ENCODE measurements at places on chromosomes 11 and 22.

DNA sequence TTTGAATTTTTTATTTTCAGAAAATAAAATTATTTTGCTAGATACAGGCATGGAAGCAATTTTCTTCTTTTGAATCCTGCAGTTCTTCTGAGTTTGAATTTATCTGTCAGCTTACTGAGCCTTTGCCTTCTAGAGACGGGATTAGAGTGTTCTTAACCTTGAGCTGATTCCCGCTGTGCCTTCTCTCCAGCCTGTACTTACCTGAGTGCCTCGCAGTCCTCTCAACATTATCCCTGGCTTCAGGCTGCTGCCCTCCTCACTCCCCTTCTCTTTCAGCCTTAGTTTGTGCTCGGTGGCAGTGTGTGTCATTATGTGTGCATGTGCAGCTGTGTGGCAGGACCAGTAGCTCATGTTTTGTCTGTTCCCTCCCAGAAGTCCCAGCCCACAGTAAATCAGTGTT lies 24.3 kb downstream of the OSBP2 start:
- no peak for DNase-seq

- no peak for DNase-seq
These were observed 16.4 kb upstream of the GRAMD1B start for GRCh38 chr11:123413636-123414035.

GRCh38 chr11:78539506-78539905 lies 35.2 kb downstream of the NARS2 start:
- DNase-seq: no peak

DNA sequence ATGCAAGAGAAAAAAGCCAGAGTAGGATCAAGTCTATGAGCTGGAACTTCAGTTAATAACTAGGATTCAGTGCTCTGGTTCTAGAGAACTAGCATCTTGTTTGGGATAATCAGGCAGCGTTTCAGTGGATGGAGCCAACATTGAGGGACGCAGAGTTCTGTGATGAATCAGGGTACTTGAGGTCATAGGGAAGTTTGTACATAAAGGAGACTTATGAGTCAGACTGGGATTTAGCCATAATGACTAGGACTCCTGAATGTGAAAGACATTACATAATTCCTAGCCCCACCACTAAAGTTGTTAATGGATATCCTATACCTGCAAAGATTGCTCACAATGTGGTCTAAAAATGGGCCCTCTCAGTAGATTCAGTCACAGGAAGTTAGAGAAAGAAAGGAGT lies 6.8 kb downstream of the SLN start:
- no peak for DNase-seq

GRCh38 chr11:23974051-23974450 lies 522.8 kb upstream of the LUZP2 start:
- DNase-seq: no peak

DNA sequence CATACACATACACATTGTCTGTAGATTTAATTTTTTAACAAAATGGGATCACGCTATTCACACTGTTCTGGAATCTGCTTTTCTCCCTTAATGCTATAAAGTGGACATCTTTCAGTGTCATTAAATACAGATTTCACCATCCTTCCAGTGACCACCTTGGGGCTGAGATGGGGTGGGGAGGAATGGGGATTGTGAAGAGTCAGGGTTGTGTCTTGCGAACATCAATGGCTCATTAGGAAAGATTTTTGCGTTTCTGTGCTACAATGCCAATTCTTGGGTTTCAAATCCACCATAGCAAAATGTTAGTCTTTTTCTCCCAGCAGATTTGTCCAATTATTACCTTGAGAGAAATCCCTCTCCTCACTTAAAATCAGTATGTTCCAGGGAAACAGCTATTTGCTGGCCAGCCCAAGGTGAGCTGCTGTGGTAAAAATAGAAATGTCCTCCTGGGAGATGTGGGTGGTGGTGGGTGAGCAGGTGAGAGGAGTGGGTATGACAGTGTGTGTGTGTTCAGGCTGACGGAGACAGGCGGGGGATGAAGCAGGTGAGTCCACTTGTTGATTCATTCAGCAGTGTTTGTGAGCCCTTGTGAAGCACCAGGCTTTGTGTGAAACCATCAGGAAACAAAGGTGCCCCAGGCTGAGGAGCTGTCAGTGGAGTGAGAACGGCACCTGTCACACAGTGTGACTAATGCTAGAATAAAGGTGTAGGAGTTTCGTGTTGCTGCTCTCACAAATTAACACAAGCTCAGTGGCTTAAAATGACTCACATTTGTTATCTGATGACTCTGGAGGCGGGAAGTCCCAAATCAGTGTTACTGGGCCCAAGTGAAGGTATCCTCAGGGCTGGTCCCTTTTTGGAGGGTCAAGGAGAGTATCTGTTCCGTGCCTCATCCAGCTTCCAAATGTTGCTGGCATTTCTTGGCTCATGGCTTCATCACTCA lies 1.7 kb upstream of the CBX6 start:
- DNase-seq: peak; percentile 75

- no peak for DNase-seq
These were observed 17.4 kb upstream of the CSNK2A3 start for GRCh38 chr11:11370255-11370961.

GRCh38 chr22:46626911-46627805 lies 7.0 kb downstream of the GRAMD4 start:
- DNase-seq: no peak

GRCh38 chr11:39804271-39804670 lies 1655.2 kb downstream of the LRRC4C start:
- DNase-seq: no peak

GRCh38 chr11:112971195-112971594 lies 10.0 kb downstream of the NCAM1 start:
- no peak for DNase-seq

- no peak for DNase-seq
These were observed 12.2 kb downstream of the FAT3 start for GRCh38 chr11:92236856-92237255.

- DNase-seq: no peak
These were observed 139.1 kb upstream of the DDI1 start for GRCh38 chr11:103897160-103897936.

DNA sequence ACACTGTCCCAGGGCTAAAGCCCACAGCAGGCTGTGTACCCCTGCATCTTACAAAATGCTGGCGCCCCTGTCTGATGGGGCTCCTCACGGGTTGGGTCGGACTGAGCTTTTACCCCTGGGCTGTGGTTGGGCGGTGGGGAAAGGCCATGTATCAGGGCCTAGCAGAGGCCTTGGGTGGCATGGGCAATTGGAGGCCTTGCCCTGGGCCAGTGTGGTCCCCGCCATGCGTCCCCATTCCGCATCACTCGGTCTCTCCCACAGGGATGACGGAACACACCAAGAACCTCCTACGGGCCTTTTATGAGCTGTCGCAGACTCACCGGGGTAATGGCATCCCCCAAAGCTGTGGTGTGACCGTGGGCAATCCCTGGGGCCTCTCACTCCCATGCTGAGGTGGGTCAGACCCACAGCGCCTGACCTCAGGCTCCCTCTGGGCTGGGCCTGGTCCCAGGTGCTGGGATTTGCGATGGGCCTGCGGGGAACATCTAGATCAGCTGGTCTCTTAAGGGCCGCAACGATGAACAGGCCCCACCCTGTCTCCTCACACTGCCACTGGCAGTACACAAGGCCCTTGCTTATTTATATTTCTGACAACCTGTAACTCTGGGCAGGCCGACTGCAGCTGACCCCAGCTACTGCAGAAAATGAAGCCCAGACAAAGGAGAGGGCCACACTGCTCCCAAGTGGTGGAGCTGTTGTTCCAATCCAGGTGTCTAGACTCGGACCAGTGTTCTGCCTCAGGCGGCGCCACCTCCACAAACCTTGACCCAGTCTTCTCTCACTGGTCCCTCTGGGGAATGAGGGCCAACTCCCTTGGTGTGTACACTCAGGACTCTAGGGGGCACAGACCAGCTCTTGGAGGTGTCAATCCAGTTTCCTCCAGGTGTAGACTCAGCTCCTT lies 12.3 kb downstream of the SLC16A8 start:
- DNase-seq: no peak

GRCh38 chr22:37545703-37546436 lies 14.4 kb upstream of the CDC42EP1 start:
- no peak for DNase-seq

- no peak for DNase-seq
These were observed 232.0 kb upstream of the ZBED5 start for GRCh38 chr11:11089805-11090204.

- no peak for DNase-seq
These were observed 371 bp downstream of the SMCO4 start for GRCh38 chr11:93542811-93543229.

DNA sequence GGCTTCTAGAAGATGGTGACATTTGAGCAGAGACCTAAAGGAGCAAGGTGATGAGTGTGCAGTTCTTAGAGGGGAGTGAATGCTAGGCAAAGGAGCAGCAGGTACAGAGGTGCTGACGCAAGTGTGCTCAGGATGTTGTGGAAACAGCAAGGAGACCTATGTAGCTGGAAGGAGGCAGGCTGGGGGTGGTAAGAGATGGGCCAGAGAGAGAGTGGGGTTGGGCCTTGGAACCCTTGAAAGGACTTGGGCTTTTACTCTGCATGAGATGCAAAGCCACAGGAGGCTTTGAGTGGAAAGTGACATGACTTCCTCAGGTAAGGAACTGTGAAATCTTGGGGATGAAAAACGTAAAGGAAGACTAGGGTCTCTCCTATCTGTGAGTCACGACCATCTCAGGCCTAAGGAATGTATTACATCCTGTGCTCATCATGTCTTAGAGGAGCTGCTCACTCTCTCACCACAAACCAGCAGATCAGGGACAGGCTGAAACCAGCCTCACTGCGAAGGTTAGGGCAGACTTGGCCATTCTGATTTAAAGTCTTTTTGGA lies 65.4 kb downstream of the MICAL2 start:
- no peak for DNase-seq

DNA sequence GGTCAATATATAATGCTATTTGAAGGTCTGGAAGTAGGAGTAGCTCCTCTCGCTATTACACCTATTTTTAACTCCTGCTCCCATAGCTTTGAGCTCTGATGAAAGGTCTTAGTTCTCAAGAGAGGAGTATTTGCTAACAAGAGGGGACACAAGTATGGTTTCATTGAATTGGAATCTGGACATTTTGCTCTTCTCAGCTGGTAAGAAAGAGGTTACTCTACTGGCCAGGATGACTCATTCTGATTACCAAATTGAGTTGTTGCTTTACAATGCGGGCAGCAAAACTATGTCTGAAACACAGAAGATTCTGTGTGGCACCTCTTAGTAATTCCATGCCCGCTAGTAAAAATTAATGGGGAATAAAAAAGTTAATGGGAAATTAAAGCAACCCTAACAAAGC lies 63.6 kb upstream of the EP300 start:
- no peak for DNase-seq

GRCh38 chr11:76327756-76328388 lies 53.1 kb downstream of the THAP12 start:
- DNase-seq: no peak
